ENCODE measurements at places on chromosomes 5 and 9. TPM values are rescaled to one million over a fixed set of nuclear protein-coding genes. Genes with fewer than 3 reads are reported as not detected.
A peak's percentile ranks its signal among the peaks of the same experiment; 100 is the strongest.

MCTP1 gene
- total RNA-seq = not detected

CDX1 gene
- not detected for total RNA-seq

SPAG8 gene
- 0.76 TPM for total RNA-seq

PRDM9 gene
- not detected for total RNA-seq

CDC20B gene
- not detected for total RNA-seq

NUTM2G gene
- total RNA-seq = not detected

ESM1 gene
- total RNA-seq = 25.5 TPM

GRCh38 chr5:138354926-138355378 is 2.5 kb downstream of the KDM3B start:
- DNase-seq = peak; percentile 89

DNA sequence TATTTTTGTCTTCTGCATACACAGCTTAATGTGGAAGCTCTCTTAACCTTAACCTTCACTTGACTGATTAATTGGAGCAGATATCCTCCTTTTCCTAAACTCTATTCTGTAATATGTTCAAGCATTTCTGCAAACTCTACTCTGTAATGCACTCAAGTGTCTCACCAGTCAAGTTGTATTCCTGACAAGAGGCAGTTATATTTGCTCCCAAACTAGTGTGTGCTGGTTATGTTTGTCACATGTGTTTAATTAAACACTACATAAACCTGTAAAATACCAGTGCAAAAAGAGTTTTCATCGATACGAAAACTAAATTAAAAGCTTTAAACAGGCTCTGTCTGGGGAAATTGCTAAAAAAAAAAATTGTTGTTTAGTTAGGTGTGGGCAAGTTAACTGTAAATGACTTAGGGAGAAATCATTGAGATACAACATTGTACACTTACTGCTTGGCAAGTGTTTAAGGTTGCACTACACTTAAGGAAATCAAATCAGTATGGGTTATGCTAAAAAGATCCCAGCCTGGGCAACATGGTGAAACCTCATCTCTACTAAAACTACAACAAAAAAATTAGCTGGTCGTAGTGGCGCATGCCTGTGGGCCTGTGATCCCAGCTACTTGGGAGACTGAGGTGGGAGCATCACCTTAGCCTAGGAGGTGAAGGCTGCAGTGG is 6.7 kb downstream of the FAF2 start:
- no peak for DNase-seq

DNA sequence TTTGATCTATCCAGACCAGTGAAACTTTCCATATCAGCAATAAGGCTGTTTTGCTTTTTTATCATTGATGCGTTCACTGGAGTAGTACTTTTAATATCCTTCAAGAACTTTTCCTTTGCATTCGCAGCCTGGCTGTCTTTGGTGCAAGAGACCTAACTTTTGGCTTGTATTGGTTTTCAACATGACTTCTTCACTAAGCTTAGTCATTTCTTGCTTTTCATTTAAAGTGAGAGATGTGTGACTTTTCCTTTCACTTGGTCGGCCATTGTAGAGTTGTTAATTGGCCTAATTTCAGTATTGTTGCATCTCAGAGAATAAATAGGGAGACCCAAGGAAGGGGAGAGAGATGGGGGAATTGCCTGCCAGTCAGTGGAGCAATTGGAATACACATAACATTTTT is 26.4 kb upstream of the CMYA5 start:
- DNase-seq = no peak
